ENCODE measurements at places on chromosomes 3 and 15.

GRCh38 chr3:28672406-28672805 is 323.8 kb upstream of the AZI2 start:
- DNase-seq: no peak

GRCh38 chr15:99098991-99099390 is 5.9 kb upstream of the SYNM start:
- DNase-seq: no peak

DNA sequence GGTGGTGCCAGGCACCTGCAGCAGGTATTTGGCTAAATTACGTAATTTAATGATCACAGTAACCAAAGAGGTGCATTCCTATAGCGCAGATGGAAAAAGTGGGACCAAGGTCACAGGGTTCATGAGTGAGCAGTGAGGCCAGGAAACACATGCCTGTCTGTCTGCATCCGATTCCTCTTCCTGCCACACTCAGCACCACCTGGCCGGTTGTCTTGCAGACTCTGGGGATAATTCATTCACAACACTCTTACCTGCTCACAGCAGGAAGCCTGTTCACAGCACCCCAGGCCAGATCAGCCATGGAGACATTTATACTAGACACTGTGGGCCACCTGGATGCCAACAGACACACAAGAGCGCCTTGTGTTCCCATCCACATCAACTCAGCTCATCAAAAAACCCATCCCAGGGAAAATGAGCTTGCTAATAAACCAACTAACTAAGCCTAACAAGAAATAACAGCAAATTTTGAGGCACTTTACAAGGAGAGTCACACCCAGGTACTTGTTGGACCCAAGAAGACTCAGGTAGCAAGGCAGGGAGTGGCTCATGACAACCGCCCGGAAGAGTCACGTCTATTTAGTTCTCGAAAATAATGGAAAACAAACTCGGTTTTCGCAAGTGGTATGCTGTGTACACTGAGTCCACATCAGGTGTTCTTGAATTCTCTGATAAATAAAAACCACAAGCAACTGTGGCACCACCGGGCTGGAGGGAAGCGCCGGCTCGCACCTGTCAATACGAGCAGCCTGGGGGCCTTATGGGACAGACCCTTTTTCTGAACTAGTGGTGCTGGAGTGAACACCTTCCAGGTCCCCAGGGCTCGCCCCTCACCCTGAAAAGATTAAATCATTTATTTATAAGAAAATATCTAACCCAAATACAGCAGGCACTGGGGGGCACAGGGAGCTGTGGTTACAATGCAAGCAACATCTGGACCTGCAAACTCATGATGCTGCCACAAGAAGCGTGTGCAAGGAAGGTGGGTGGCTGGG is 40.5 kb downstream of the FAM174B start:
- no peak for DNase-seq

DNA sequence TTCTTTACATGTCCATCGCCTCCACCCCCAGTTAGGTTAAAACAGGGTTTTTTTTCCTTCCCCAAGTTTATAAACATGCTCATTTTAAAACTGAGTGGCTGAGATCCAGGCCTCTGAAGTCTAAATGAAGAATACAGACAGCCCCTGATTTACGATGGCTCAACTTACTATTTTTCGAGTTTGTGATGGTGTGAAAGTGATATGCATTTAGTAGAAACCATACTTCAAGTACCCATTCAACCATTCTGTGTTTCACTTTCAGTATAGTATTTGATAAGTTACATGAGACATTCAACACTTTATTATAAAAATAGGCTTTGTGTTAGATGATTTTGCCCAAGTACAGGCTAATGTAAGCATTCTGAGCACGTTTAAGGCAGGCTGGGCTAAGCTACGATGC is 30.5 kb upstream of the GNB5 start:
- no peak for DNase-seq

GRCh38 chr15:71387810-71388209 is 272.5 kb downstream of the THSD4 start:
- no peak for DNase-seq

- peak; percentile 19 for DNase-seq
These were observed 77.1 kb downstream of the WDR76 start for GRCh38 chr15:43903864-43904290.

GRCh38 chr15:101329309-101329863 is 34.3 kb upstream of the SNRPA1 start:
- DNase-seq: no peak

DNA sequence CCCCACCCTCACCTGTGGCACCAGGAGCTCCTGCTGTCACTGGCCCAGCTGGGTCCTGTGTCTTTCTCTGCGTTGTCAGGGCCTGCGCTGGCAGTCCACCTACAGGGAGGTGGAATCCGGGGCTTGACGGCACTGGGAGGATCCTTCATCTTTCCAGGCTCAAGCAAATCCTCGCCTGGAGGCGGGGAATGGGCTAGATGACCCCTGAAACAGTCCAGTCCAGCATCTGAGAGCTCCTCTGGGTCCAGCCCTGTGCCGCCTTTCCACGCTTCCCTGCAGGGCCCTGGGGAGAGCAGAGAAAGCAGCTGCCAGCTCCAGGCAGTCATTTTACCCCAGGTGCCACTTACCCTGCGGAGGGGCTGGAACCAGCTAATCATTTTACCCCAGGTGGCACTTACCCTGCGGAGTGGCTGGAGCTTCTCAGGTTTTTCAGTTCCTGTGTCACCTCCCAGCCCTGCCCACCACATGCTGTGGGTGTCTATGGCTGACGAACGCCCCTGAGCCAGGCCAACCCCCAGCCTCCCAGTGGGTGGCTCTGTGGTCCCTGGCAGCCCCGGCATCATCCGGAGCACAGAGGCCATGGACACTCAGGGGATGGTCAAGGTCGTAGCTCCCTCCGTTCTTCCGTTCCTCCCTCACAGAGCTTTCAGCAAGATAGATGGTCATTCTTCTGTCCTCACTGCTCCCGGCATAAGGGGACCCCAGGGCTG is 17.9 kb upstream of the ADIPOQ start:
- DNase-seq: peak; percentile 7

- DNase-seq: no peak
These were observed 30.6 kb upstream of the SNRPN start for GRCh38 chr15:24924153-24924552.

DNA sequence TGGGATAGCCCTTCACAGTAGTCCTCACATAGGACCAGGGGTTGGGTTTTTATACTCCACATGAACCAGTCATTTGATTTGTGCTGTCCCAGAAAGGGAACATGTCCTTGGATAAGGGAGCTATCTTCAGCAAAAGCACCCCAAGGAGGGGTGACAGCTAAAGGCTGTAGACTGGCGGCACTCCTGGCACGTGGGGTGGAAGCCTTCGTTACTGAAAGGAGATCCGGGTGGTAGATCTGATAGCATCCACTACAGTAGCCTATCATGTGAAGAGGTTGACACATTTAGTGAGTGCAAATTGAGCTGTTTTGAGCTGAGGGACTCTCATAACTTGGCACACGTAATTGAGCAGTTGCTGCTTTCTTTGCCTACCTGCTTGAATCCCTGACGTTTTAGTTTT is 588.8 kb upstream of the GOLIM4 start:
- no peak for DNase-seq

DNA sequence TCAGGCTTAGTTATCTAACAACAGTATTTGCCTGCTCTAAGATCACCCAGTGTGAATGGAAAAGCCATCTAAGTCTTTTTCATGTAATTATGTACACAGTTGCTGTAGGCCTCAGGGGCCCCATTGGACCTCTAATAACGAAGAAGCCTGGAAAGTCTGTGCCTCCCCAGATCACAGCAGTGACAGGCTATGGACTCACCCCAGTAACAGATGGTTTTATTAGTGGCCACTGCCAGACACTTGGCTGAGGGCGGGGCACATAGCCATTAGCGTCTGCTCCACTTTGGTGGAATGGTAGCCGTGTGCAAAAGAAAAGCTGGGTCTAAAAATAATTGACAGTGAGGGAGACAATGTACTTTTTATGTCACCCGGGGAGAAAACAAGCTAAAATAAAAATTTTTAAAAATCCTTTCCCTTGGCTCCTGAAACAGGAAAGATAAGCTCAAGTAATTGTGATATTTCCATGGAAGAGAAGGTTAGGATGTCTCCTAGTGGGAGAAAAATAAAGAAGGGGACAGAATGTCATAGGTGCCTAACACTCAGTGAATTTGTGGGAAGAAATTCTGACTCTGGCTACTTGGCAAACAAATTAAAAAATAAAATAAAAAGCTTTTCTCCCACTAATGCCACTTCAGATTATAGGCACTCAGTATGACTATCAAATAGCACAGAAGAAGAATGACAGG is 44.3 kb upstream of the ZNF385D start:
- no peak for DNase-seq

DNA sequence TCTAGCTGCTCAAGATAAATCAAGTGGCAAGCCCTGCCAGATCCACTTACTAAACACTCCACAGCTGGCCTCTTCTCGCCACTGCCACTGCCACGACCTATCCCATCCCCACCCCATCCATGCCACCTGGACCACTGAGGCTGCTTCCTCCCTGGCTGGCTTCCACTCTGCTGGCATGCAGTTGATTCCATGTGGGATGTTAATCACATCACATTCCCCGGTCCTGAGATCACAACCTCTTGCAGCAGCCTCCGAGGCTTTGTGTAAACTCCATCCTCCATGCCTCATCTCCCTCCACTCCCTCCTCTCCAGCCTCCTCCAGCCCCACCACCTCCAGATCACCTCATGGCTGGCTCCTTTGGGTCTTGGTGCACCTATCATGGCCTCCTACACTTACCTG is 7.7 kb downstream of the NCKIPSD start:
- DNase-seq: no peak

DNA sequence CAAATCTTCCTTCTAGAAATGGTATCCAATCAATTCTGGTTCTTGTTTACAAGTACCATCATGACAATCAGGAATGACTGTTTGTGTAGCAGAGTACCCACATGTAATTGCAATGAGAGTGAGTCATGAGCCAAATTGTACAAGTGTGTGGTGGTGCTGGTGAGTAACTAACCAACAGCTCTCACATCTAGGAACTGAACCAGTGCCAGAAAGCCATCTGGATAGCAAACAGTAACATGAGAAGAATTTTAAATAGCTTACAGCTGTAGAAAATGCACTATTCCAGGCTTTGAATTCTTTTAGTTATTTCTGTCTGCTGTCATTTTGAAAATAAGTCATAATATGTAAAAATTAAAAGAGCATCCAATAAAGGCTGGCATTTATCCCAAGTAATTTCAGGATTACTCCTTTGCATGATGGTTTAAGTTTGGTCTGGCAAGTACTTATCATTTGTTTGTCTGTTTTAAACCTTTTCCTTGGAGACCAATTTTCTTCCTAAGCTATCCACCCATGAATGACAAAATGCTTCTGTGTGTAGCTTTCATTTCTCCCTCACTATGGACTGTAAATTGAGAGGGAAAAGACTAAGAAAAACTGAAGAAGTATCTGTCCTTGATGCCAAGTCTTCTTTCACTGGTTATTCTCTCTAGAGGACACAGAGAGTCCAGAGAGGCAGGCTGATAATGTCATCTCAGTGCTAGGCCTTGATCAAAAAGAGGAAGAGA is 60.0 kb downstream of the PIK3CB start:
- DNase-seq: peak; percentile 68

DNA sequence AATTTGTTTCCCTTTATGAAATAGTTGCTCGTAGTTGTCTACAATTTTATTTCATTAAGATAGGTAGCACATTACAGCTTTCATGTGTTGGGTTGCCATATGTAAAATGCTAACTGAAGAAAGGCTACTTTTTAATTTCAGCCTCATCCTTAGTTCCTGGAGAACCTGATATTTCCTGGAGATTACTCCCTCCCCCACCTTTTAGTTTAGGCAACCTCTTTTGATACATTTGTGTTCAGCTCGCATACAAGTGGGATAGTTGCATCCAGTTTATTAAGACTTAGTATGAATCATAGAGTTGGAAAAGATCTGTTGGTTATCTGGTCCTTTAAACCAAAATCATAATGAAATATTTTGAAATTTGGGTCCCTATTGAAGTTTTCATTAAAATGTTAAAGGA is 6.0 kb downstream of the SETD5 start:
- DNase-seq: no peak

- DNase-seq: no peak
These were observed 9.4 kb upstream of the MB21D2 start for GRCh38 chr3:192927016-192927415.

GRCh38 chr3:196842567-196843434 is 24.9 kb upstream of the SENP5 start:
- DNase-seq: no peak

DNA sequence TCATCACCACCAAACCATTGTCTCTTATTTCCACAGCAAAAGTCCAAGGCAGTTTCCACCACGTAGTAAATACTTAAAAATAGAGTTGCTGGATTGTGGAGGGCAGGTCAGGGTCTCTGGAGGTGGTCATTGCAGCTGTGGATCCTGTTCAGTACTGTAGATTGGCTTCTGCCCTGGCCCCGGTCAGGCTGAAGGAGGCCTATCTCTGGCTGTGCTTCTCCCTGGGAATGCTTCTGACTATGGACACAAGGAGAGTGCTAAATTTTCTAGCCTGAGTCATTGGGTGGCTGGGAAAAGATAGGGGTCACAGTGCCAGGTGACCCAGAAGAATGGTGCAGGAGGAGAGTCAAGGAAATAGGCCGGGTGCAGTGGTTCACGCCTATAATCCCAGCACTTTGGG is 26.3 kb upstream of the GMPPB start:
- no peak for DNase-seq

DNA sequence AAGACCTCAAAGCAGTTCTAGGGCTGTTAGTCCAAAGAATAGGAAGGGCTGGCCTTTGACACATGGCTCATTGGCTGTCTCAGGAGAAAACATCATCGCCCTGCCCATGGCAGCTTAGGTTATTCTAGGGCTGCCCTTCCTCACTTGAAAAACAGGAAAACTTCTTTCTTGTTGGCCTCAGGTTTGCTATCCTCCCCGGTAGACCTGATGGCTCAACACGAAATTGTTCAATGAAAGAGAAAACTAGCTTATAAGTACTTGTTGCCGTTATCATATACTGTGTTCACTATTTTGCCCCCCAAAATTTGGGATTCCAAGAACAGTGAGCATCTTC is 602 bp upstream of the SLTM start:
- no peak for DNase-seq

GRCh38 chr3:51024765-51025632 is 350.3 kb downstream of the DOCK3 start:
- DNase-seq: no peak

GRCh38 chr15:88018869-88019641 is 237.5 kb downstream of the NTRK3 start:
- no peak for DNase-seq

DNA sequence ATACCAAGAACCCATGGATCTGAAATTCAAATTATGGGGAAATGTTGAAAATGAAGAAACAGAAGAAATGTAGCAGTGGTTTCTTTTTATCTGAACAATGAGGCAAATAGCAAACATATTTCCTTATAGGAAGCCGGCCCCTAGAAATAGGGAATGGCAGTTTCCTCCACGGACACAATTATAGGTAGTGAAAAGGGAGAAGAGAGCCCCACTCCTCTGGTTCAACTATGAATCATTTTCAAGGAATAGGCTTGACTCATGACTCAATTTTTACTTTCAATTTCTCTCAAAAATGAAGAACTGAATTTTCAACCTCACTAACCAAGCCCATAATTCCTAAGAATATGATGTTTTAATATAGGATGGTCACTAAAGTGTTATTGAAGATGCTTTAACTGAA is 243.1 kb downstream of the MECOM start:
- no peak for DNase-seq

Measured in anterior cingulate cortex (tissue), 58 donors.